CD14-positive monocyte (primary cell): ENCODE measurements at places on chromosomes 7 and 10.

GRCh38 chr7:1234049-1234880 is 1.6 kb downstream of the UNCX start:
- H3K4me3 ChIP-seq = no peak overlapping the region
- no peak for DNase-seq
- no peaks in the 10 kb centered on the region for H3K36me3 ChIP-seq
- no peak overlapping the region for H3K27ac ChIP-seq
- peaks cover 55% of the 10 kb centered on the region for H3K27me3 ChIP-seq

GRCh38 chr10:98684019-98684899 is 237.5 kb upstream of the HPS1 start:
- H3K27me3 ChIP-seq = no peaks in the 10 kb centered on the region
- no peaks in the 10 kb centered on the region for H3K4me1 ChIP-seq
- H3K4me3 ChIP-seq = no peak overlapping the region
- DNase-seq = no peak

- H3K4me3 ChIP-seq = no peak overlapping the region
- DNase-seq = no peak
- no peak overlapping the region for H3K27ac ChIP-seq
Observed at GRCh38 chr10:127570036-127570435, 20.9 kb downstream of the NPS start.

GRCh38 chr10:79097021-79097872 is 28.5 kb downstream of the ZMIZ1 start:
- no peaks in the 10 kb centered on the region for H3K36me3 ChIP-seq
- no peak overlapping the region for H3K27ac ChIP-seq

DNA sequence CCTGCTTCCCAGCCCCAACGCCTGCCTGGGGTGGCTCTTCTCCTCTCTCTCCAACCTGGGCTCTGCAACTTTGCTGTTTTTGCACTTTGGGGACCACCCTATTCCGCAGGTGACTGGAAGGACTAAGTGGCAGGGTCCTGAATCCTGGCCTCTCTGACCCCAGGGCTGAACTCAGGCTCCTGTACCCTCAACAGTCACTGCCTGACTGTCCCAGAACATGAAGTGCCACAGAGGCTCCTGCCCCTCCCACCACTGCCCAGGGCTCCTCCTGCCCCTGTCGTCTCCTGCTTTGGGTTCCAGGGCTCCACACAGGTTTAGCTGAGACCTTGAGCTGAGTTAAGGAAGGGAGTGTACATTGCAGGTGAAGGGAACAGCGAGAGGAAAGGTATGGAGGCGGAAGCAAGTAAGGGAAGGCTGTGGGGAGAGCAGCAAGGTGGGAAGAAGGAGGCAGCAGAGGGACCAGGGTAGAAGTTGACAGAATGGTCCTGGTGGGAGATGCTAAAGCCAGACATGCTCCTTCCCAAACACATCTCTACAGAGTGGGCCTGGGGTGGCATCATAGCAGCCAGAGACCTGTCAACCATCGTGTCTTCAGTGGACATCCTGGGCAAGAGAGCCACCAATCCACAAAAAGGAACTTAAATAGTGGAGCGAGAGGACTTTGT is 5.7 kb upstream of the GRID1 start:
- H3K27ac ChIP-seq = no peak overlapping the region
- no peak overlapping the region for H3K4me3 ChIP-seq
- H3K4me1 ChIP-seq = peaks cover 6% of the 10 kb centered on the region
- no peaks in the 10 kb centered on the region for H3K36me3 ChIP-seq
- no peak for DNase-seq
- peaks cover 56% of the 10 kb centered on the region for H3K27me3 ChIP-seq

- peaks cover 21% of the 10 kb centered on the region for H3K4me1 ChIP-seq
- no peak overlapping the region for H3K27ac ChIP-seq
- no peaks in the 10 kb centered on the region for H3K36me3 ChIP-seq
- no peak overlapping the region for H3K4me3 ChIP-seq
- DNase-seq = no peak
Observed at GRCh38 chr7:104938741-104939390, 75.1 kb upstream of the KMT2E start.

DNA sequence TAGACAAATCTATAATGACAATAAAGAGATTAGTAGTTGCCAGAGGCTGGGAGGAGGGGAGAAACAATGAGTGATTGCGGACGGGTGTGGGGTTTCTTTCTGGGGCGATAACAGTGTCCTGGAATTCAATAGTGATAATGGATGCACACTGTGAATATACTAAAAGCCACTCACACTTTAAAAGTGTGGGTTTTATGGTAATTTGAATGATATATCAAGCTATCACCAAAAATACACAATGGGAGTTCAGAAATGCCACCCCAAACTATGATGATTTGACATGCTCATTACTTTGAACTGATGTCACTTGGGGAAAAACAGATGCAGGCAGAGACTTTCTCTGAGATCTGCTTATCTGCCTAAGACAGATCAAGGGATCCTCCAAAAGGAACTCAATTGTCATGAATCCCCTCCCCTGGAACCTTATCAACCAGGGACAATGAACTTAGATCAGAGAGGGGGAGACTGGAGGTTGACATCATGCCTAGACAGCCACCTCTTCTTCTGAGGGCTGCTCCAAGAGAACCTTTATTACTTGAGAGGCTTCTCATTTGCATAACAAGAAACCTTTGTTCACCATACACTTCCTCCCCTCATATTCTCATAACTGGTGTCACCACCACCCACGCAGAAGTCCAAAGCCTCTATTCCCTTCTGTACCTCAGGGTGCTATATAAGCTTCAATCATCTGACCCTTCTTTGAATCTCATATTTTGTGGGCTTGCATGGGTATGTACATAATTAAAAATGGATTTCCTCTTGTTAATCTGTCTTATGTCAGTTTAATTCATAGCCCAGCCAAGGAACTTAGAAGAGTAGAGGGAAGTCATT is 14.8 kb upstream of the ZC3HAV1 start:
- no peaks in the 10 kb centered on the region for H3K27me3 ChIP-seq
- no peak for DNase-seq
- no peaks in the 10 kb centered on the region for H3K36me3 ChIP-seq
- peaks cover 6% of the 10 kb centered on the region for H3K4me1 ChIP-seq

DNA sequence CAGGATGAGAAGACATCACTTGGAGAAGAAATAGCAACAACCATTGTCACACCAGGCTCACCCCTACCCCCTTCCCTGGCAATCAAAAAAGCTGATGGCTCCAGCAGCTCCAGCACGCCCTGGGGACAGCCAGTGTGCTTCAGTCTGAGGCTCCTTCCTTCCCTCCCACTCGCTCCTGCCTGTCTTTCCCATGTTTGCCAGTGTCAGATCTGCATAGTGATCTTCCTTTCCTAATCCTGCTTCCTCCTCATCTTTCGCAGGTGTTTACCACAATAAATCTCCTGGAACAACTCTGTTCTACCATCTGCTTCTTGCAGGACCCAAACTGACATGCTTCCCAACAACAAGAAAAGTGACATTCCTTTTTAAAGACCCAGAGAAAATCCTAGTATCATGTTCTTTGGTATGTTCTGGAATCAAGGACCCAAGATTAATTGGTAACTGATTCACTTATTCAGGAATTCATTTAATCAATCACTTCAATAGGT is 57.1 kb downstream of the STEAP1B start:
- H3K27ac ChIP-seq = no peak overlapping the region
- no peaks in the 10 kb centered on the region for H3K36me3 ChIP-seq
- no peak for DNase-seq

GRCh38 chr10:13859979-13860654 is 273.4 kb downstream of the PRPF18 start:
- no peak overlapping the region for H3K27ac ChIP-seq
- H3K27me3 ChIP-seq = no peaks in the 10 kb centered on the region
- H3K4me3 ChIP-seq = no peak overlapping the region
- DNase-seq = no peak
- no peaks in the 10 kb centered on the region for H3K36me3 ChIP-seq

DNA sequence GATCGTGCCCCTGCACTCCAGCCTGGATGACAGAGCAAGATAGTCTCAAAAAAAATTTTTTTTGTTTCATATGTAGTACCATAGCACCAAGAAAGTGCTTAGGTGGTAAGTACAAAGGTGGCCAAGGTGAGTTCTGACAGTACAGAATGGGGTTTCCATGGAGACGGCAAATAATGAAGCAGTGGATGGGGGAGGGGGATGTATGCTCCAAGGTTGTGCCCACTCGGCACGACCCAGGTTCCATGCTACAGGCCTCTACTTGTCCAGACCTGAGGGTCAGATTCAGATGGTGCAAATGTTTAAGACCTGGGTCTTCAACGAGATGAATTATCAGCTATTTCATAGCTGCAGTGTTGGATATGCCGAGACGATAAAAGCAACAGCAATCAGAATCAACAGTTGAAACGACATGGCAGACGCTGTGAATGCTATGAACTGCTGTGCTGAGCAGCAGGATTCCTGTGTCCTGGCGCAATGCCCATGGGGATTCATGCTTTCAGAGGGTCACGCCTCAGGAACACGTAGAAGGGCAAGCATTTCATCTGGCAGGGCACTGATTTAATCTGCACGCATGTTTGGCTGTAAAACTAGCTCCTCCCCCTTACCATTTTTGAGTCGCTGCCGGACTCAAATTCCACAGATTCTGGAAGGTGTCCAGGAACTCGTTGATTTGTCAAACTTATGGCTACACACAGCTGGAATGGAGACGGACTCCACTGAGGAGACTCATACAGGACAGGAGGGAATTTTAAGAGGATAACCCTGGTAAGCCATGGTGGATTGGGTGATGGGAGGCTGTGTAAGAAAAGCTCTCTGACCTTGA is 256.5 kb downstream of the FRMD4A start:
- no peak overlapping the region for H3K27ac ChIP-seq
- no peak overlapping the region for H3K4me3 ChIP-seq
- DNase-seq = no peak
- no peaks in the 10 kb centered on the region for H3K36me3 ChIP-seq
- no peaks in the 10 kb centered on the region for H3K27me3 ChIP-seq
- H3K4me1 ChIP-seq = no peaks in the 10 kb centered on the region
